ENCODE measurements at places on chromosomes 11 and 22. TPM values are rescaled to one million over a fixed set of nuclear protein-coding genes. Genes with fewer than 3 reads are reported as not detected.

ADM2 gene
- 0.95 TPM for total RNA-seq

PDGFB gene
- 12.8 TPM for total RNA-seq

- no peak for DNase-seq
Measured at GRCh38 chr11:61955422-61956135, 5.4 kb downstream of the BEST1 start.

DNA sequence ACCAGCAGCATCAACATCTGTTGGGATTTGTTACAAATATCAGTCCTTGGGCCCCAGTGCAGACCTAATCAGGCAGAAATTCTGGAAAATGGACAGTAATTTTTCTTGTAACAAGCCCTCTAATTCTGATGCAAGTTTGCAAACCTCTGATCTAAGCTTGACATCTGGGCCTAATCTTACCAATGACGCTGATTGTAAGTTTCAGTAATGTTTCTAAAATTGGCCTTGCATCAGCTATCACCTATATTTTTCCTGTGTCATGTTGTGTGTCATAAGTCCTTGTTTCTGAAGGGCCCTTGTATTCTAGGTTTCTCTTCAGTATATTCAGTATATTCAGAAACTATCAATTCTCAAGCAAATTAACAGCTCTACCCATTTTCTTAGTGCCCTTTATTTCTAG, 36.4 kb downstream of the ZNF215 start:
- no peak for DNase-seq

- no peak for DNase-seq
Measured at GRCh38 chr22:47623763-47624148, 861.3 kb downstream of the TBC1D22A start.

DNA sequence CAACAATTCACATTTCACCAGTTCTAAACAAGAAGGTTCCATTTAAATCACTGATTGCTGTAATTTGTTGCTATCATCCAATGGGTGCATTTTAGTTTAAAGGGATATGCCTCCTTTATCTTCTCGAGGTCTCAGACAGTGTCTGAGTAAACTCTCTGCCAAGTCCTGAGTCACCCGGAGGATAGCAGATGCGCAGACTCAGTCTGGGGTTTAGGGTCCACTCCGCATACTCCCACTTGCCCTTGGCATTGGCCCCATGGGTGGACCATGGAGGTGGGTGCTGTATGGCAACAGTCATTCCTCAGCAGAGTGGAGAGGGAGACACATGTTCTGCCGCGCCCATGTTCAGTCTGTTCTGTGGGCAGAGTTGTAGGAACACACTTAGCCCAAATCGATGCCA, 65.4 kb upstream of the CRTAM start:
- no peak for DNase-seq
